ENCODE measurements at places on chromosomes 5 and 9.
A peak's percentile ranks its signal among the peaks of the same experiment; 100 is the strongest.

DNA sequence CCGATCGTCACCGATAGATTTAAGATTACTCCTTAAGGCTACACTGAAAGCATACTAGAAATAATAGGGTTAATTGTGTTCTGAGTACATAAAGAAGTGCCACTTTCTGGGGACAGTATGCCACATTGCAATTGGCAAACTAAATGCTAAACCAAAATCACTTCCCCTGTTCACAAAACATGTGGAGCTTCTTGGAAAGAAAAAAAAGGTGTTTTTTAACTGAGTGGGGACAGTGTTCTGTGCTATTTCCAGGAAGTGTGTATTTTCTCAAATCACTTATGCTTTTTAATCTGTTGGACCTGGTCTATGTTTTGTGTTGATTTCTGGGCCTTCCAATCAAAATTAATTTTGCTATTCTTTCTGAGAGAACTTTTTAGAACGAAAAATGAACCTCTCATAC lies 149.3 kb upstream of the MPDZ start:
- DNase-seq = no peak

DNA sequence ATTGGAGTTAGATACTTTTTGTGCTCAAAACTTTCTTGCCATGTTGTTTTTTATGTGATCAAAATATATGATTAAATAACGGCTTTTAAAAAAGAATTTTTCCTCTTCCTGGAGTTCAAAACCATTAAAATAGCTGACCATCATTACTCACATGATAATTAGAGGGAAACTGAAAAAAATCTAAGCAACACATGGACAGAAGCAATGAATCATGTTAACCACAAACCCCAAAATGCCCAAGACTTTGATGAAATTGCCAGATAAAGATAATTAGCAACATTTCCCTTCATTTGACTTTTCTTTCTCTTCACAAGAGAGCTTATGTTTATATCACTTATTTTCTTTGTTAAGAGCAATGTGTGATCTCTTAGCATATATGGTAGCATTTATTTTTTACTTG lies 1294.2 kb downstream of the EFNA5 start:
- DNase-seq = no peak

GRCh38 chr9:13707612-13708576 lies 428.4 kb upstream of the MPDZ start:
- DNase-seq = no peak

DNA sequence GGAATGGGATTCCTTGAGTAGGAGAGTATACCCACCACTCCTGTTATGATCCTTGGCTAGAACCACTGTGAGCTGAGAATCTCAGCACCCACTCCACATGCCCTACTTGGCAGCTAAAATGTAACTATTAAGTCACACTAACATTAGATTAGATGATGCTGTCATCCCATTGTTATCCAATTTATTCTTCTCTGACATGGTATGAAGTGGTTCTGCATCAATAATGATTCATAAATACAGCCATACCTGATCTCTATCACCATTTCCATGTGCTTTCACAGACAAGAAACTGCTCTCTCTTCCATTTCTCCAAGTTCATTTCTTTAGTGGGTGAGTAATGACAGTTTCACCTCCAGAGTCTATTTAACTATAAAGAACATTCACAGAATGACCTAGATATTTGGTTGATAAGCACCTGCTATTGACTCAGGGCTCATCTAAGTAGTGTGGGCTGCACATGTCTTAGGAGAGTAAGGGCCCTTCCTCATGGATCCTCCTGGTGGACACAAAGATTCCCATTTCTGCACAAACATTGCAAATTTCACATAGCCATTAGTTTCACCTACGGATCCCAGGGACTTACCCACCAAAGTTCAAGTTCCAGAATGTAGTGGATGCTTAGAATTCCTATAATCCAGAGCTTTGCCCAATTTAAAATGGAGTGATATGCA lies 187.9 kb downstream of the EBF1 start:
- DNase-seq = no peak

DNA sequence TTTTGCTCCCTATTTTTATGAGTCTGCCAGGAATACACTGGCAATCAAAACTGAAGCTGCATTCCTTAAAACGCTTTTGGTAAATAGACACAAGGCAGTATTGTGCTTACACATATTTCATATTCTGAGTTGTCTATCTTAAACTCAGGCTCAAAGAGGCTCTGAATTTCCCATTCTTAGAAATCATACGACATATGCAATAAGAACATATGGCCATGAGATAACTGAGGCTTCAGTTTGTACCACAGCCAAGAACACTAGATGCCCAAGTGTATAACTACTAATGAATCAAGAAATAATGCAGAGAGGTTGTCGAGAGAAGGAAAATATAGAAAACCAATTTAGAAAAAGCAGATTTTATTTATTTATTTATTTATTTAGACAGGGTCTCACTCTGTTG lies 357.4 kb downstream of the NDUFS4 start:
- no peak for DNase-seq

DNA sequence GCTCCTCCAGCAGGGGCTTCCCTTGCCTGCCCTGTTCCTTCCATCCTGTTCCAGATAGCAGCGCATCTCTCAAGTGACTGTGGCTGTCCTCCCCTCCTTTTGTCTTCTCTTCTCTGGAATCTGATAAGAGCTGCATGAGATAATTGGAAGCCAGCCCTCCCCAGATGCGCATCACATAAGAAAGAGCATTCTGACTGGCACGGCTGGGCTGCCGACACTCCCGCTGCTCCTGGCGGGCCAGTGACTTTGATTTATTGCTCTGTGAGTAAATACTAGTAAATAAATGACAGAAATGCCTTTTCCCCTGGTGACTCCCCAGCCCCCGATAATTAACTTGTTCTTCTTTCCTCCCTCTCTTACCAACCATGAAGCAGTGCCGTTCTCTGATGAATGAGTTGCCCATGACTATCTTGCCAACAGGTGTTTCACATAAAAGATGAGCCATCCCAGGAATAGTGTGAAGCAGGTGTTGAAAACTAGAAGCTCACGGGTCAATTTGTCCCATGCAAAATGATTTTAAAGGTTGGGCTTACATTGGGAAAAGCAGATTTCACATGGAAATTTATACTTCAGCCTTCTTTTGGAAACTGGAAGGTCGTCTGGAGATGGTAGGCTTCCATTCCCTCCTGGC lies 212.3 kb downstream of the ERCC6L2 start:
- no peak for DNase-seq

GRCh38 chr5:111734597-111734996 lies 22.4 kb downstream of the NREP start:
- DNase-seq = no peak

DNA sequence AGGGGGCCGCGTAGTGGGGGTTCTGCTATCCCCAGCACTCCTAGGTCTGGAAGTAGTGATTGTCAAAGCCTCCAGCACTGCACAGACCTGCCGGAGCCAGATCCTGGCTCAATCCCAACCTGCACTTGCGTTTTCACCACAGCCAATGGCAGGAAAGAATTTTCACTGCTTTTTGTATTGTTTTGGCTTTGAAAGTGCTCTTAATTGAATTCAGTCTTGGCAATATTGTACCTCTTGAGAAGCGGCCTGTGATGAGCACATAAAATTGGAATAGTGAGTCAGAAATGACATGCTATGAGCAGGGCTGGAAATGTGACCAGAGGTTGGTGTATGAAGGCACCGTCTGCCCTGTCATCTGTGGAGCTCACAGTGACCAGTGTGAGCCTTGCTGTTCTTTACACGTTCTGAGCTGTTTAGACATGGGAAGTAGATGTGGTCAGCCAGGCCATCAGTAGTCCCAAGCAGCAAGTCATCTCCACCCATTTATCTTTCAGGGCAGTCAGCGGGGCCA lies 41.5 kb downstream of the SECISBP2 start:
- DNase-seq = peak; percentile 70

GRCh38 chr5:172064766-172065165 lies 58.3 kb upstream of the FBXW11 start:
- DNase-seq = no peak

- DNase-seq = peak; percentile 89
Observed at GRCh38 chr9:33166231-33167083, 679 bp downstream of the B4GALT1 start.

DNA sequence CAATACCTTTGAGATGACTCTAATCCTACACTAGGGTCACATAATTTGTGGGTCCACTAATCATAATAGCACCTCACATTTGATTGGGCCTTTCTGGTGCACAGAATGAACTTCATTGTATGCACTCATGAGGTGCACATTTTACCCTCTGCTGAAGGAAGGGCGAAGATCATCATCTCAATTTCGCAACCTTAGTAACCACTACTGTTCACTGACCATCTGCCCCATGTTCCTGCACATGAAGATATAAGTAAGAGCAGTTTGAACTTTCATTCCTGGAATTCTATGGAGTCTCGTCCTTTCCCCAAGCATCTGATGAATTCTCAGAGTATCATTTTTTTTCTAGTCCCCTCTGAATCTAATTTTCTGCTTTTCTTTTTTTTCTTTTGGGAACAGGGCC lies 21.2 kb downstream of the GAS1 start:
- no peak for DNase-seq

- no peak for DNase-seq
Observed at GRCh38 chr9:137190315-137190856, 1.9 kb downstream of the SSNA1 start.

DNA sequence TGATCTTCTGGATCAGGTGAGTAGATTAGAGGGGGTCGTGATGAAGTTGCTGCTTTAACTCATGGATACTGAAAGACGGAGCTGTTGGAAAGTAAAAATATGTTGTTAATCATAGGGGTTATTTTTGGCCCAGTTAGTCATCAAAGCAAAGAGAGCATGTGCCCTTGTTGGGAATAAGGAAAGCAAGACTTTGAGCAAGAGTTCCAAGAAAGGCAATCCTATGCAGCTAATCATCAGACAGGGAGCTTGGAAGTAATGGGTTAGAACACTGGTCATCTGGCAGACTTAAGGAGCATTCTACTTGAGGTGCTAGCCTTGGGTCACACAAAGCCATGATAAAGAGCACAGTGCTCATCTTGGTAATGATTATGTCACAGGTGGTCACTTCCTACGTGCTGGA lies 18.3 kb downstream of the ASPN start:
- DNase-seq = no peak

DNA sequence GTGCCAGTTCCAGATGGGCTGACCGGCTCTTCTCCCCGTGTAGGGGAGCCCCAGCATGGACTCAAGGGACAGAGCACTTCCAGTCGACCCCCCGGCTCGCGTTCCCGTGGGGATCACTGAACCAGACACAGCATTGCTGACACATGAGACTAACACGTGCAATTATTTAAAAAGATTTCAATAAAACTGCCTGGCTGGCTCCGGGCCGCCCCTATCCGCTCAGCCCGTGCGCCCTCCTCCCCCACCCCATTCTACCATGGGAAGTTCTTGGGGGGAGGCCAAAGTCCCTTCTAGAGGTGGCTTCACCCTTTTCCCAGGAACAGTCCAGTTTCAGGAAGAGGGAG lies 4.7 kb downstream of the TESK1 start:
- no peak for DNase-seq

DNA sequence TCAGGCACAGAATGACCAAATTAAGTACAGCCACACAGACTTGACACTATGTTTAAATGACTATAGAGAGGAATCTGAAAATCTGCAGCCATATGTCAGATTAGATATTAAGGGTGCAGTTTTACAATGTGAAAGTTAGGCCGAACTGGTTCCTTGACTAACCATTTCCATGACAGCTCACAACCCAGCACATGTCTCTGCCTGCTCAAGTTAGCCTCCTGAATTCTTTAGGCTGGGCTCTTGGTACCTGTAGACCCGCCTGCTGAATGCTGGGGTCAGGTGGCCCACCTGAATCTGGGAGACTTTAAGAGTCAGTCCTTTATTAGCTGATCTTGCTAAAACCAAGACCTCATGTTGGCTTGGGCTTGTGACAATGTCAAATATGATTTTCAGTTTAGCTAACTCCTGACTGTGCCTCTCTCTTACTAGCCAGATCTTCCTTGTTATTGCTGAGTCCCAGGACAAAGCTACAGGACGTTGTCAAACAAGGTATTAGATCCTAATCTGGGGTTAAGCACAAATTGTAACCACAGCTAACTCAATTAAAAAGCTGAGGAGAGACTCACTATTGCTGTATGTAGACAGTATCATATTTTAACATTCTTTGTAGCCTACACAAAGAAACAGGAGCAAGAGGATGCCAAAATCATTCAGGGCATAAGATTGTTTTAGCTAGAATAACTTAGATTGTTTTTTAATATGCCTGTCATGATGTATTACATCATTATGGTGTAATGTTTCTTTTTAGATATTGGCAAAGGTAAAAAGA lies 490.9 kb downstream of the SEMA5A start:
- no peak for DNase-seq

DNA sequence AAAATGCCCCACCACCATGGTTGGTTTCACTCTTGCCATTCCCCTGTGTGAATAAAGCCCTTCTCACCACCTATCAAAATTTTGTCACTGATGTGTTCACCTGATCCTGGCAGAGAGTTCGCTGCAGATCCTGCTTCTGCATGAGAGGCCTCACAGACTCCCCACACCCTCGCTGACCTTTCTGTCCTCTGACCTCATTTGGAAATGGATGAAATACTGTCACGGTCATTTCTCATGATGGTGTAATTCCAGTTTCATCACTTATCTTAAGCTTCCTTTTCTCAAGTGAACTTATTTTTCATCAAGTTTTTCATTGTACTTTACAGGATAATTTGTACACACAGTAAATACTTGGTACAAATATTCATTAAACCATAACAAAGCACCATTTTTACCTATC lies 131.3 kb downstream of the FRMD3 start:
- DNase-seq = no peak

- DNase-seq = no peak
Observed at GRCh38 chr5:17316970-17317459, 99.6 kb downstream of the BASP1 start.

DNA sequence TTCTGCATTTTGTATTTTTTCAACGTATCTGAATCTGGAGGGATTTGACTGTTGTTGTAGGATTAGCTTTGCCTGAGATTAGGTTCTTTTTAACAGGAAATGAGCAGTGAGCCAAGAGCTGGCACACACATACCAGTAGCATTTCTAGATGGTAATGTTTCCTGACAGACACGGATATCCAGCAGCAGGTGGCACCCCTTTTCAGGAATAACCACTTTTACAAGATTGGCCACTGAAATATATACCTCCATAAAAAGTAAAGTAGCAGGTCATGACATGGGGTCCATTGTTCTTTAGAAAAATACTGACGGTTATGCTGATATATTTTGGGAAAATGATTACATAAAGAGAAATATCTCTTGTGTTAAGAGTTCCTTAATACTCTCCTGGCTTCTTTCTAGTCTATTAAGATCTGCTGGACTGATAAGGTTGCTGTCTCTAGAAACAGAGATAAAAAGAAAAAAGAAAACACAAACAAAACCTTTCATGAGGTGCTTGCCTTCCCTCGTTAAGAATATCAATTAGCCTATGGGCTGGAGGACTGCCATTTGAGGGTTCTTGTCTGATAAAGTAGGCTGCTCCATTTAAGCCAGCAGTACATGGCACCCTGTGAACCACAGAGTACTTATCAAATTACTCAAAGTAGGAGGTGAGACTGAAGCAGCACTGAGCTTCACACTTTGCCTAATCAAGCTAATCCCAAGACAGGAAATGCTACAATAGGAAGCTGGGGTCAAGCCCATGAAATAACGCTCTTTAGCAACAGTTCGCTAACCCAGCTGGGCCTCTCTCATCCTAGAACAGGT lies 101.6 kb upstream of the PCA3 start:
- no peak for DNase-seq

- peak; percentile 79 for DNase-seq
Observed at GRCh38 chr5:113574417-113574816, 60.9 kb downstream of the YTHDC2 start.

All from posterior cingulate gyrus (tissue), 11 donors.